CD8-positive, alpha-beta memory T cell (primary cell): ENCODE measurements at places on chromosomes 2 and 18.

- no peak for DNase-seq
These were observed 891 bp upstream of the NR4A2 start for GRCh38 chr2:156333274-156333950.

- no peak for DNase-seq
These were observed 50.1 kb downstream of the GALR1 start for GRCh38 chr18:77299706-77300105.

DNA sequence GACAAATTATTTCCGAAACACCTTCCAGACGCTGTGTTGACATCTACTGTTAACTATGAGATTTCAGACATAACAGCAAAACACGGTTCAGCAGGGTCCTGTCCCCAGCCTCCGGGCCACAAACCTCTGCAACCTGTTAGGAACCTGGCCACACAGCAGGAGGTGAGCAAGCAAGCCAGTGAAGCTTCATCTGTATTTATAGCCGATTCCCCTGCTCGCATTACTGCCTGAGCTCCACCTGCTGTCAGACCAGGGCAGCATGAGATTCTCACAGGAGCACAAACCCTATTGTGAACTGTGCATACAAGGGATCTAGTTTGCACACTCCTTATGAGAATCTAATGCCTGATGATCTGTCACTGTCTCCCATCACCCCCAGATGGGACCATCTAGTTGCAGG, 31.1 kb downstream of the NDUFA10 start:
- DNase-seq: no peak

DNA sequence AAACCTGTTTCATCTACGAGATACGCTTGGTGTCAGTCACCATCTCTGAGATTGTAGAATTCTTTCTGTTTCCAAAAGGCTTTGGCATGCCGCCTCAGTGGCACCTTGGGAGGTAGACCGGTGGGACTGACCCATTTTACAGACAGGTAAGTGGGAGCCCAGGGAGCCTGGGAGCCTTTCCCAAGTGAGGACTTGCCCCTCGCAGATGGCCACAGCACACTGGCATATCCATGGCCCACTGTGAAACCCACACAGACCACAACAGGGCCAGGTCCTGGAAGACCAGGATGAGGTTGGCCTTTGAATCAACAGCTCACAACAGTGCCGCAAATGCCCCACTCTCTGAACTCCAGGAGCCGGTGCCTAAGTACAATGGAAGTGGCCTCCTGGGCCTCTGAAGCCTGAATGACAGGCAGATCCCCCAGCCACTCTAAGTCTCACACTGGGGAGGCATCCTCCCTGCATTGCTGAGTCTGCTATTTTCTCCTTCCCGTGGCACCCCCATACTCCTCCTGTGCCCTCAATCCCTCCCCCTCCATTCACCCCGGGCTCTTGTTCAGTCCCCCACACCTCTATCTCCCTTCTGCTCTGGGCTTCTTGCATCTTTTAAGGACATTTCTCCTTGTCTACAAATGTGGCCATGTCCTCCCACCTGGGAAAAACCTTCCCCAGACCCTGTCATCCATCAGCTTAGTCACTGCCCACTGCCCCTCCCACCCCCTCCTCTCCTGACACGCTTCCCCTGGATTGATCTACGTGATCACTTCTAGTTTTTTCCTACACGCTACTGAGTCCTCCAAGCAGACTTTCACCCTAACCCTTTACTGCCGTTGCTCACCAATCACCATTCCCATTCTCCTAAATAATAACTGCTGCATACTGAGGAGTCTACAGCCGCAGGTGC, 26.2 kb downstream of the CENPA start:
- no peak for DNase-seq

DNA sequence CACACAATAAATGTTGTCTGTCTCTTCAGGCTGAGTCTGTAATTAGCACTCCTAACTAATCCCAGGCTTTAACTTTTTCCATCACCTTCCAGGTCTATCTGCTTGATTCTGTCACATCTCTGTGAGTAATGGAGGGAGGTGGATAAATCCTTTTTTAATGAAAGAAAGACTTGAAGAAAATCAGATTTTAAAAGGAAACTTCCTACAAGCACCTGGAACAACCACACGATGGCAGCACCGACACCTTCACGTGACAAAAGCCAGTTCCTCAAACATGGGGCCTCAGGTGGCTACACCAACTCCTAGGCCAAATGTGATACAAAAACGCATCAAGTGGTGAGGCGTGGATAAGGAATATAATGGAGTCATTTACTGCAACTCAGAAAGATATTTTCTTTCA, 41.8 kb downstream of the TGFBRAP1 start:
- DNase-seq: no peak

GRCh38 chr2:130720528-130720927, 8.3 kb upstream of the GPR148 start:
- DNase-seq: no peak

GRCh38 chr2:207879536-207879935, 109.8 kb upstream of the FZD5 start:
- DNase-seq: no peak

DNA sequence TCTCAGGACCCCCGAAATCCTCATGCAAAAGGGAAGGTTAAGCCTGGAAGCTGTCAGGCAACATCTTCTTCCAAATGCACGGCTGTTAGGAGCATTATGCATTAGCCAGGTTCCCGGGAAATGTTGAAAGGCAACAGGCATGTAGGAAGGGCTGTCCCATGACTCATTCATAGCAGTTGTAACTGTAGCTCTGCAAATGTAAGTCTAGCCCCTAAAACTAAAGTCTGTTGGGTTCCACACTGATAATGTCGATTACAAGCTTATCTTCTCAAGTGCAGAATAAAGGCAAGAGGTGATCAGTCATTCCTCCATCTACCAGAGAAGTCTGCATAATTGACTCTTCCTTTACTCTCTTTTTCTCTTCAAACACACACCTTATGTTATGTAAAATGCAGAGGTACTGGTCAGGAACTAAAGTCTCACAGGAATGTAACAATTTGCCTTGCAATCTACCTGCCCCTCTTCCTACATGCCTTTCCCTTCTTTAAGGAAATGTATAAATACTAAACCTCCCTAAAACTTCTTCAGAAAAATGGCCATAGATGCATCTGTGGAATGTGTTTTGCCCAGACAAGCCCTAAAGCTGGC, 99.8 kb downstream of the AKAIN1 start:
- no peak for DNase-seq

DNA sequence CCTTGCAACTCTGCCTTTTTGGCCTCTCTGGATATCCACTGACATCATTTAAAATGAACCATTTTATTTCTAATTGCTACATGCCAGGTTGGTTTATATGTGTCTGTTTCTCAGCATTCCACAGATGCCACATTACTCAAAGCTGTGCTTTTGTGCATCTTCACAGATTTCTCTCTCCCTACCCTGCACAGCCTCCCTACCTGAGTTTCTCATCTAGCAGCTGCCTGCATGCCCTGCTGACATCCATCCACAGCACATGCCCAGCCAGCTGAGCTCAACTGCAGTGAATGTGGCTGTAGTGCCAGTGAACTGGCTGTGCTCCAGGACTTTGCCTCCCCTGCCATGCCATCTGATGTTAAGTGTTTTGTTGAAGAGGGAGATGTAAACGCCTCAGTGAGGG, 44.5 kb downstream of the PKP4 start:
- no peak for DNase-seq

- no peak for DNase-seq
These were observed 1682.8 kb upstream of the LRRTM1 start for GRCh38 chr2:81987370-81987769.

GRCh38 chr2:167140767-167141166, 252.5 kb downstream of the XIRP2 start:
- no peak for DNase-seq

DNA sequence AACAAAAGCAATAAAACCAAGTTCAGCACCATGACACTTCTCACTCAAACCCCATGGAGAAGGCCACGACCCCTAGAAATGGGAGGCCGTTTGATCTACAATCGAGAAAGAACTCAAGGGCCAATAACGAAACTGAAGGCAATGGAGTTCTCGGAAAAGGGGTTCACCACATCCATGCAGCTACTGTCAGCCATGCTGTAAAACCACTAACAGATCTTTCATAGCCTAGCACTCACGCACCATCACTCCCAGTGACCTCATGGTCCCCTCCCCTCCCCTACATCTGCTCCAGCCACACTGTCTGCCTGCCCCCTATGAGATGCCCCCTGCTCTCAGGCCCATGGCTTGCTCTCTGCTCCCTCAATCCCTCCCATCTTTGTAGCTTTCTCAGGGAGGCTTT, 135.3 kb downstream of the TMEM163 start:
- no peak for DNase-seq

DNA sequence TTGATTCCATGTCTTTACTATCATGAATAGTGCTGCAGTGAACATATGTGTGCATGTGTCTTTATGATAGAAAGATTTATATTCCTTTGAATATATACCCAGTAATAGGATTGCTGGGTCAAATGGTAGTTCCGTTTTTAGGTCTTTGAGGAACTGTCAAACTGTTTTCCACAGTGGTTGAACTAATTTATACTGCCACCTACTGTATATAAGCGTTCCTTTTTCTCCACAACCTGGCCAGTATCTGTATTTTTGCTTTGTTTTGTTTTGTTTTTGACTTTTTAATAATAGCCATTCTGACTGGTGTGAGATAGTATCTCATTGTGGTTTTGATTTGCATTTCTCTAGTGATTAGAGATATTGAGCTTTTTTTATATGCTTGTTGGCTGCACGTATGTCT, 641.6 kb downstream of the SUCLG1 start:
- DNase-seq: no peak

- DNase-seq: no peak
These were observed 264.0 kb downstream of the MREG start for GRCh38 chr2:215749092-215749957.

DNA sequence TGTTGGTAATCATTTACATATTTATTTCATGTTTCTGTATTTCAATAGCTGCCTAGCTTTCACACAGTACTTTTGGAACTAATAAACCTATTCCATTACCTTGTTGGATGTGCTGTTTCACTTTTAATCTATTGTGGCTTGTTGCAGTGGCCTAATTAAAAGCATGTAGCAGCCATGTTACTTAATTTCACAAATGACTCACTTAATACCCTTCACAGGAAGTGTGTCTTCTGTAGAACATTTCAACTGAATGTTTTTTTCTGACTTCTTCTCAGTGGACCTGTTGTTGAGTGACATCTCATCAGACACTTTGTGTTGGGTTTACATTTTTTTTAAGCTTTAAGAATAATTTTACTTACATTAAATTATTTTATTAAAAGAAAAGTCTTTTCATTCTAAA, 260.5 kb upstream of the THUMPD2 start:
- DNase-seq: no peak

DNA sequence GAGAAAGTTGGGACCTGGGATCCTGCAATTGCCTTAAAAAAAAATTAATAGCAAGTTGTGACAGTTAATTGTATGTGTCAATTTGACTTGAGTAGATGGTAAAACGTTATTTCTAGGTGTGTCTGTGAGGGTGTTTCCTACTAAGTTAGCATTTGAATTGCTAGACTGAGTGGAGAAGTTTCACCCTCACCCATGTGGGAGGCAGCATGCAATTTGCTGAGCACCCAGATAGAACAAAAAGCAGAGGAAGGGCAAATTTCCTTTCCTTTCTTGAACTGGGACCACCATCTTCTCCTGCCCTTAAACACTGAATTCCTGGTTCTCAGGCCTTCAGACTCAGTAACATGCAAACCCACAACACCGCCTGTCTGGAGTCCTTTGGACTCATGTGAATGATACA, 455.7 kb downstream of the GALR1 start:
- DNase-seq: no peak

- DNase-seq: no peak
These were observed 683.0 kb downstream of the DSC3 start for GRCh38 chr18:30359521-30359920.

- DNase-seq: no peak
These were observed 259.3 kb downstream of the AGPS start for GRCh38 chr2:177651833-177652232.

GRCh38 chr2:100243631-100244030, 78.7 kb downstream of the LONRF2 start:
- DNase-seq: no peak

- no peak for DNase-seq
These were observed 145.4 kb upstream of the PIK3C3 start for GRCh38 chr18:41809652-41810051.

DNA sequence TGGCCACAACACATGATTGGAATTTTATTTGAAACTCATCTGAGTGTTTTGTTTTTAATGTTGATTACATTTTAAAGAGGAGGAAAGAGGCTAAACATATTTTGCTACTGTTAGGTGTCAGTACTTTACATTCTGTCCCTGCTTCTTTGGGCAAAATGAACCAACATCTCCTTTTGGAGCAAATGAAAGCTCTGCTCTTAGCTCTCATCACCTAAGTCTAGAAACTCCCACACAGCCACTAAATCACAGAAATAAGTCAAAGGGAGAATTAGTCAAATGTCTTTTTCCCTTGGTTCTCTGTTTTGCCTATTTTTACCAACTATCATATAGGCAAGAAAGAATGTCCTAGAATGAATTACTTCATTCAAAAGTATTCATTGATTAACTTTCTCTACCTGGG, 666.8 kb downstream of the RNF144A start:
- no peak for DNase-seq

DNA sequence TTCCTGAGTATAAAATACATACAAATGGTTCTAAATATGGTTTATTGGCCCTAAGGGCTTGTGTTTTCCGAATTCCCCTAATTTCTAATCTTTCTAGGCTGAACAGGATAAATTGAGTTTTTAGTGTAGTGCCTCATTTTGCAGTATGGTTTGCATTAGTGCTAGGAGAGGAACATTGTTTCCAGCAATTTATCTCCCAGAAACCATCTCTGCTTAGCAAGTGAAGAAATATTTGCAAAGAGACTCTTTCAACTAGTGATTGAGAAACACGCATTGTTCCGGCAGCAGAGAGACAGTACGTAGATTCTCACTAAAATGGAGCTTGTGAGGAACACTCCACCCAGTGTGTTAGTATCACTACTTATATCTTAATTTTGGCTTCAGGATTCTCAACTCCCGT, 177.8 kb upstream of the EPAS1 start:
- no peak for DNase-seq

GRCh38 chr2:119257198-119257597, 33.6 kb downstream of the STEAP3 start:
- no peak for DNase-seq

GRCh38 chr2:95333056-95333455, 35.9 kb downstream of the KCNIP3 start:
- DNase-seq: no peak

DNA sequence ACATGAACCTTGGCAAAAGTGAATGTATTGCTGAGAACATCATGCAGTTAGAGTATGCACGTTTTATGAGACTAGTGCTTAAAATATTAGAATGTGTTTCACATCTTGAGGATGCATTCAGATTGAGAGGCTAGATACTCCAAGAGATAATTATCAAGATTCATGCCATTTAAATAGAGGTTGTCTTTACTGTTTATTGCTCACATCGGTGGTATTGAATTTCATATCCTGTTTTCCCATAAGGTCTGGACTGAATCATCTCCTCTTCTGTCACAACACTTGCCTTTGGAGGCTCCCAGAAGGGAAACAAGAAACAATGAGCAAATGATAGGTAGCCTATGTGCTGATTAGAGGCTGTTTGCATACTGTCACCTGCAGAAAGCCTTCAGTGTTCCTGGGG, 83.8 kb downstream of the CLHC1 start:
- no peak for DNase-seq
